ENCODE measurements at places on chromosomes 4 and X. TPM values are rescaled to one million over a fixed set of nuclear protein-coding genes. Genes with fewer than 3 reads are reported as not detected.

ADGRG4 gene
- not detected for total RNA-seq

DYNLT3 gene
- total RNA-seq, result 17.4 TPM

GRCh38 chrX:41956027-41956426 is 32.7 kb upstream of the CASK start:
- H3K4me3 ChIP-seq, result no peak overlapping the region
- H3K36me3 ChIP-seq, result no peaks in the 10 kb centered on the region
- H3K27me3 ChIP-seq, result no peaks in the 10 kb centered on the region
- no peak for DNase-seq

DNA sequence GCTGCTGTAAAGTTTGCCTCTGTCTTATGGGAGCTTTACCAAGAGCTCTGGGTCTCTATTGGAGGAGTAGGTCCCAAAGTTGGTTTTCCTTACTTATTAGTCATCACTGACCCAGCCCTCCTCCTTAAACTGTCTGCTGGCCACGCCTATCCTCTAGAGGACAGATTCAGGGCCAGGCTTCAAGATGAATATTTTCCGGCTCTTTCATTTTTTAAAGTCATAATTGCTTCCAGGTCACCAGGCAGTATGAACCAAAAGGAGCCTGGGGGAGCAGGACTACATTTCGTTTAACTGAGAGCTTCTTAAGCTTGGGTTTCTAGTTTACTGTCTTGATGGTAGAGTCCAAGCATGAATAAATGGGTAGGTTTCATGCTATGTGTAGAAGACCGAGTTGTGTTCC is 13.7 kb downstream of the BCORL1 start:
- no peak overlapping the region for H3K27ac ChIP-seq
- H3K4me3 ChIP-seq, result no peak overlapping the region
- no peak for DNase-seq
- H3K4me1 ChIP-seq, result no peaks in the 10 kb centered on the region
- peaks cover 7% of the 10 kb centered on the region for H3K36me3 ChIP-seq
- no peaks in the 10 kb centered on the region for H3K27me3 ChIP-seq

ART3 gene
- total RNA-seq, result not detected
